ENCODE measurements at places on chromosomes 2 and 18.

DNA sequence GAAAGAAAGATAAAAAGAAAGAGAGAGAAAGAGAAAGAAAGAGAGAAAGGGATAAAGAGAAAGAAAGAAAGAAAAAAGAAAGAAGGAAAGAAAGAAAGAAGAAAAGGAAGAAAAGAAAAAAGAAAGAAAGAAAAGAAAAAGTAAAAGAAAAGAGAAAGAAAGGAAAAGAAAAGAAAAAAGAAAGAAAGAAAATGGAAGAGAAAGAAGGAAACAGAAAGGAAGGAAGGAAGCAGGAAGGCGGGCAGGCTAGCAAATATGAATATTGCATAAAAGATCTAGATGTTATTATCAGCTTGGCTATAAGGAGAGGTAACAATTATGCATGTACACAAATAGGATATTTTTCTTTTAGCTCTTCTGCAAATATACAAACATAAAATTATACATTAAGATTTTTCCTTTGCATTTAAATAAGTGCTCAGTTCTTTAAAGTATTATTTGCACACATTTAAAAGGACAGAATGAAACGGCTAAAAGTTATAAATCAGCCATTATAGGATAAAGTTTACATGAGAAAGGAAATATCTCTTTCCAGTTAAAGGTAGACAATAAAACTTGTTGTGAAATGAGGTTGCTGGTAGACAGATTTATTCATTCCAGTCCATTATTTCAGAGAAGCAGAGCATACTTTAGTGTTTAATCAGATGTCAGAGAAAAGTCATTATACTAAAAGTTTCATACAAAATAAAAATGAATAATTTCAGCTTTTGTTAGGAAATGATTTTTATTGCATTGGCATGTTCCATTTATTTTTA lies 511.4 kb downstream of the KCNJ3 start:
- no peak for DNase-seq

GRCh38 chr2:29009711-29010677 lies 28.9 kb downstream of the TOGARAM2 start:
- DNase-seq = no peak

GRCh38 chr2:401019-401679 lies 113.3 kb upstream of the ALKAL2 start:
- no peak for DNase-seq

DNA sequence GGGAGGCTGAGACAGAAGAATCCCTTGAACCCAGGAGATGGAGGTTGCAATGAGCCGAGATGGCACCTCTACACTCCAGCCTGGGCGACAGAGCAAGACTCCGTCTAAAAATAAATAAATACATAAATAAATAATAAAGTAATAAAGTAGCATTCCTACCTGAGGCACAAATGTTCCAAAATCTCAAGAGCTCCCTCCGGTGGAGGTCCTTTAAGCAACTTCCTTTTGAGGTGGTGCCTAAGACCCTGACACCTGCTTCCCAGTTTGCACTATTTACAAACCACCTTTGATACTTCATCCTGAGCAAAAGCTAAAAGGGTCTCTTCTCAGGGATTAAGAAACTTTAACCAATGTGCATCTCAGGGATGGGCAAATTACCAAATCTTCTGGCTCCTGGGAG lies 505.1 kb downstream of the CNTNAP5 start:
- DNase-seq = no peak

GRCh38 chr2:179273461-179273962 lies 8.9 kb upstream of the SESTD1 start:
- DNase-seq = no peak

GRCh38 chr2:77521931-77522470 lies at the start of gene LRRTM4:
Gene LRRTM4, minus strand, starts transcription at chr2:77522376.
- DNase-seq = no peak

DNA sequence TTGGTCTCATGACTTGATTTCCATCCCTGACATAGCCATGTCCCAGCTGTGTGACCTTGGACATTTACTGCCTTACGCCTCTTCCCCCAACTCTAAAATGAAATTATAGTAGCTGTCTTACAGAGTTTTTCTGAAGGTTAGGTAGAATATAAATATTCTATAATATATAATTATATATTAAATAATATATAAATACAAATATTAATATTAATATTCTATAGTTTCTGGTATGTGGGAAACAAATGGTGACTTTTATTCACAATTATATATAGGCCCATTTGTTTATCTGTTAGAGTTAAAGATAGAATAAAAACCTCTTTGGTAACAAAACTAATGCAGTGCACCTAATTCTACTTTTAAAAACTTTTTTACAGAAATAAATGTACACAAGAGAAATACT lies 1.7 kb downstream of the RBBP8 start:
- DNase-seq = no peak

DNA sequence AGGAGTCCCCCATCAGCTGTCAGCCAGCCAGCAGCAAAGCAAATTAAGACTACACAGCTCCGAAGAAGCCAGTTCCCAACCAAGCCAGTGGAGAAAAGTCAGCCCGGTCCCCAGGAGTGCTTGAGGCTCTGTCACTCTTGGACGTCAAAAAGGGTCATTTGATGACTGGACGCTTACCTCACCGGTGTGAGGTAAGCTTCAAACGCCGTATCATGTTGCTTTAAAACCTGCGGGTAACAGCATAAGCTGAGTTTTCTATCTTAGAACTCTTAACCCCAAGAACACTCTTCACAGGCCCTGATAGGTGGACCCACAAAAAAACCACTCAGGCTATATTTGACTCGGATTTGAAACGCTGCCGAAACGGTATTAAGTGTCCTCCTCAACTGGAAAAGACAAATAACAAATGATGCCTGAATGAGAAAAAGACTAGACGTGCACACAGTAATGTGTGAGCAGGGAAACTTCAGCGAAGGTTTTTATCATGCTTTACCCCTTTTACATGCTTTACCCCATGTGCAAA lies 682 bp upstream of the LNPK start:
- DNase-seq = peak; percentile 19

- DNase-seq = no peak
These were observed 48.1 kb downstream of the CHN1 start for GRCh38 chr2:174957050-174957449.

DNA sequence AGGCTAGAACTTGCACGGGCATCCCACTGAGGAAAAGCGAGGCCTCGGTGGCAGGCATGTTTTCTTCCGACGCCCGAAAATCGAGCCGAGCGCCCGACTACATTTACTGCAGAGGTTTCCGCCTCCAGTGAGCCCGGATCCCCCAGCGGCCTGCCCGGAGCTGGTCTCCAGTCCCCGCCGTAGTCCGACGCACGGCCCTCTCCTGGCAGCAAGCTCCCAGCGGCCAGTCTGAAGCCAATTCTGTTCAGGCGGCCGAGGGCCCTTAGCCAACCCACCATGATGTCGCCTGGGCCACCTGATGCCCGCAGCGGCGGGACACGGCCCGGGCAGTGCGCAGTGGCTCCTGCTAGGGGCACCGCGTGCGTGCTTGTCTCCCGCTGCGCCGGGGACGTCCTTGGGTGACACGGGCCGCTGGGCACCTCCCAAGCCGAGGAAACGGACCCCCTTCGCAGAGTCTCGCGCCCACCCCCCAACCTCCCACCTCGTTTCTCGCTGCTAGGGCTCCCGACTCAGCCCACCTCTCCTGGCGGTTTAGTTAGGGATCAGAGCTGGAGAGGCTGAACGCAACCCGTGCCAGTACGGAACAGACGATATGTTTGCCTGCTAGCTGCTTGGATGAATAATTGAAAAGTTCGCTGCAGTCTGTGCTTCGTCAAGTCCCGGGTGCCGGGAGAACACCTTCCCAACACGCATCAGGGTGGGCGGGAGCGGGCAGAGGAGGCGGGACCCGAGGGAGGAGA lies 5.3 kb downstream of the ONECUT2 start:
- no peak for DNase-seq

GRCh38 chr2:67322353-67323001 lies 74.7 kb upstream of the ETAA1 start:
- peak; percentile 73 for DNase-seq

DNA sequence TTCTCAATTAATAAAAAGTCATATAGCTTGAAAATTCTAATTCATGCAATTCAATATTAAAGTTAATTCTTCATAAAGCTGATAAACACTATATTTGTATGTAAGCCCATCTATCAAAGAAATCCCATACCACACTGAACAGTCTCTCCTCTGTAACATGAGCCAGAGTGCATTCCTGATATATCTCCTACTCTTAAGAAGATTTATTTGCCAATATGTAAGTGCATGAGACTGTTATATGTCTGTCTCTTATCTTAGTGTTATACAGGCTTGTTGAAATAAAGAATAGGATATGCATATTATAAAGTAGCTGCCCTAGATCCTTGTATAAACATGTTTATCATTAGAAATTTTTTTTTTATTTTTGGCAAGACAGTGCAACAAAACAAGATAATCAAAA lies 40.4 kb upstream of the TTC32 start:
- no peak for DNase-seq

GRCh38 chr18:69787825-69788547 lies 159.7 kb downstream of the CD226 start:
- peak; percentile 44 for DNase-seq

DNA sequence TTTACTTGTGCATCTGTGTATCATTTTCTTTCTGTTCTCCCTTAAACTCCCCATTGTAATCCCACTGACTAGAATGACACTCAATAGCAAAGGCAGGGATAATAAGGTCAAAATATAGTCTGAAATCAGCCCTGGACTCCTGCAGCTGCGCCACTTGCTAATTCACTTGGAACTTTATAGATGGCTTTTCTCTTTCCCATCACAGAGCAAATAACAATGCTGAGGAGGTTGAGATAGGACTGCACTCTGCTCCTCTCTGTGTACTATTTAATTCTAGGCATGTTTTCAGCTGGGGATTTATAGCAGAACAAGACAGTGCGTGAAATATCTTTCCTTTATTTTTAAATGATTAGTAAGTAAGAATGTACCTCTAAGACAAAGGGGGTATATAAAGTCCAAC lies 324.2 kb downstream of the LNPK start:
- DNase-seq = no peak

DNA sequence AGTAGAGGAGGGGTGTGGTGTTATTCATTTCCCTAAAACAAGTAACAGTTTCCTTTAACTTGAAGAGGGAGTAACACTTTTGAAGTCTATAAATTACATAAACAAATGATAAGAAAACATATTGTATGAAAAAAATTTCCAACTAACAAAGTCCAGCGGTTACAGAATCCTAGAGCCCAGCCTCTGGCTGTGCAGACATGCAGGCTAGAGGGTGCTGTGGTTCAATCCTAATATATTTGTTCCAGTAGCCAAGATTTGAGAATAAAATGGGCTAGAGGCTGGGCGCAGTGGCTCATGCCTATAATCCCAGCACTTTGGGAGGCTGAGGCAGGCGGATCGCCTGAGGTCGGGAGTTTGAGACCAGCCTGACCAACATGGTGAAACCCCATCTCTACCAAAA lies 56.9 kb downstream of the WDR75 start:
- no peak for DNase-seq

- no peak for DNase-seq
These were observed 244.1 kb downstream of the GPD2 start for GRCh38 chr2:156680266-156680665.

- no peak for DNase-seq
These were observed 91.0 kb downstream of the MCFD2 start for GRCh38 chr2:46824611-46825010.

DNA sequence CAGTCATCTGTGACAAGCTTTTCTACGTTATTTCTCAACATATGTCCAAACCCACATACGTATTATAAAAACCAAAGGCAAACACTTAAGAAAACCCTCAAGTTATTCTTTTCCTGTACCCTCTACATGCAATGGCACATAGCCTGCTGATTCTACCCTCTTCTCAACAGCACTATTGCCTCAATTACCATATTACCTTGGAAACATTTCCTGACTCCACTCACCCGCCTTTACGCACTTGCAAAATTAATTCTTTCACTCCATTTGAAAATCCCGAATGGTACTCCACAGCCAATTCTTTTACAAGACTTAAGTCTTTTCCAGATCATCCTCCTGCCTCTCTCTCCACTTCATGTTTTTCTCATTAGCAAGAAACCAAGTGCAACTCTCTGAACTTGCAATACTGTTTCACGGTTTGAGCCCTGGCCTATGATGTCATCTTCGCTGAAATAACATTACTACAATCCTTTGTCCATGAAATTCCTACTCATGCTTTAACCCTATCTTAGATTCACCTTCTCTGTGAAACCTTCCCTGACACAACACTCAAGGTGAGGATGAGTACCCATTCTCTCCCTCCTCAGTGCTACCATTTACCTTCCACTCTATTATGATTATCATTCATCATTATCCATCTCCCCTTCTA lies 29.0 kb downstream of the SESTD1 start:
- peak; percentile 26 for DNase-seq

- no peak for DNase-seq
These were observed 29.0 kb downstream of the TRABD2A start for GRCh38 chr2:84851876-84852275.

- DNase-seq = no peak
These were observed 549.9 kb upstream of the ACVR2A start for GRCh38 chr2:147294825-147295392.

GRCh38 chr2:150681120-150681804 lies 193.8 kb upstream of the RND3 start:
- peak; percentile 94 for DNase-seq

DNA sequence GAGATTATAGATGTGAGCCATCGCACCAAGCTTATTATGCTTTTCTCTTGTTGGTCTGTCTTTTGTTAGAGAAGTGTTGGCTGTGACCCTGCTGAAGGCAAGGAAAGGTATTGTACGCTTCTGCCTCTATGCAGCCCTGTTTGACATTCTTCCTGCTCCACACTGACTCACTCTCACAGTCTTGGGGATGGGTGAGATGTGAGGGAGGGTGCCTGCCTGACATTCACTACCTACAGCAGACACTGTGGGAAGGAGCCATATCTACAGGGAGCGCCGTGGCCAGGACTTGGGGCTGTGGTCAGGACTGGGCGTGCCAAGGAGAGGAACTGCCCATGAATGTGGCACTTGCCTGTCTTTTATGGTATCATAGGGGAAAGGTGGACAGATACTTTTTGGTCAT lies 43.9 kb upstream of the FHL2 start:
- DNase-seq = no peak

GRCh38 chr18:52311331-52311730 lies 28.7 kb upstream of the DCC start:
- no peak for DNase-seq

DNA sequence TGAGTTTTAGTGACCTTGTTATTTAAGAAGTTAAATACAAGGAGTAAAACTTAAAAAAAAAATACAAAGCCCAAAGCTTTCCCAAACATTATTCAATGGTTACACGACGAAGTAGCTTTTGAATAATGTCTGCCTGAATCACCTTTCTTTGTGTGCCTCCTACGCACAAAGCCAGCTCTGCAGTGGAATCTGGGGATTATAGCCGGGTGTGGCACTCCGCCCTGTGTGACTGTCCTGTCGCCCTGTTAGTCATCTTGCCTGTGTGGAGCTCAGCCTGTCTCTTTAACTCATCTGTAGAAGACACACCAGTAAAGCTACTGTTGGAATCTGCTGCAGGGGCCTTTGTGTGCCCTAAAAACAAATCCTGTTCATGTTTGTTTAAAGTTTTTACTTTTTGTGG lies 79.4 kb upstream of the TCF7L1 start:
- peak; percentile 48 for DNase-seq

DNA sequence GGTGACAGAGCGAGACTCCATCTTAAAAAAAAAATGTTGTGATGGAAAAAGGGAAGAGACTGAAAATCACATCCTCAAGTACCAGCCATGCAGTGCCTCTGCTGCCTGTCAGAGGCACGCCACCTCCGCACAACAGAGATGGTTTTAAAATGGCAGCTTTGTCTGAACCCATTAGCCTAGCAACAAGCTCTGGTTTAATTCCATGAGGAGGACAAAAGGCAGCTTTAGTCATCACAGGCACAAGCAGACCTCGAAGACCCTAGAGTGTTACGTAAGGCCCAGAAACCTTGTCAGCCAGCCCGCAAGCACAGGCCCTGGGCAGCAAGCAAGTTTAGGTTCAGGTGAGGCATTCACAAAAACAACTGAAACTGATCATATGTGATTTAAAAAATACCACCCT lies 10.4 kb downstream of the LCT start:
- DNase-seq = no peak
